ENCODE measurements at places on chromosomes 2 and 18. TPM values are rescaled to one million over a fixed set of nuclear protein-coding genes. Genes with fewer than 3 reads are reported as not detected.

DNA sequence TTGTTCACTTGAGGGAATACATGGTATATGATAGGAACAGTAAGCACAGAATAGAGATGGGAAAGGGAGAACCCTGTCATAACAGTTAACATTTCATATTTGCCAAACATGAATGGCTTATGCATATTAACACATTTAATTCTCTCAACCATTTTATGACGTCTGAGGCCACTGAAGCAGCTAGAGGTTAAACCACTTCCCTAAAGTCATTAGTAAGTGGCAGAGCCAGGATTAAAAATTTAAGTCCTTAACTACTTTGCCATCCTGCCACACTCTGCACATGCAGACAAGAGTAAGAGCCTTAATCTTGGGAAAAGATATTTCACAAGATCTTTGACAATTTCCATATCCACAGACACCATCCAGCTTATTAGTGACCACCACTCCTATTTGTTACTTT, 2.1 kb downstream of the LIPT1 start:
- DNase-seq: no peak

DNA sequence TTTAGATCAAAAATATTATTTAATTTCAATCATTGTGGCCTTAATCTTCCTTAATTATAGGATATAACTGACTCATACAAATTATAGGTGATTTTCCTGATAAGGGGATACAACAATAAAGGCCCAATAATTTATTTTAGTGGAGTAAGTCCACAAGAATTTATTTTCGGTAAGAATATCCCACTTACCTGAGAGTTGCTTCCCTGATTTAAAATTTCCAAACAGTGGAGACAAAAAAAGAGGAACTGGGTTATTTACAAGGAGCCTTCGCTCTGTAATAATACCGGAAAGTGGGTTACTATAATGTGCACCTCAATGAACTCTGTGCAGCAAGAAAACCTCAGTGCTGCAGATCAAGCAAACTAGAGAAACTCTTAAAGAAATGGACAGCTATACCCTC, 42.2 kb downstream of the FEZ2 start:
- no peak for DNase-seq

GRCh38 chr2:144469798-144470197, 50.1 kb downstream of the ZEB2 start:
- no peak for DNase-seq

The C2orf81 gene
- total RNA-seq: 0.34 TPM

The NIFK gene
- 48.8 TPM for total RNA-seq
